ENCODE measurements at places on chromosomes 7 and 10.

GRCh38 chr10:60041489-60042133 lies 135.3 kb upstream of the CCDC6 start:
- no peak for DNase-seq

DNA sequence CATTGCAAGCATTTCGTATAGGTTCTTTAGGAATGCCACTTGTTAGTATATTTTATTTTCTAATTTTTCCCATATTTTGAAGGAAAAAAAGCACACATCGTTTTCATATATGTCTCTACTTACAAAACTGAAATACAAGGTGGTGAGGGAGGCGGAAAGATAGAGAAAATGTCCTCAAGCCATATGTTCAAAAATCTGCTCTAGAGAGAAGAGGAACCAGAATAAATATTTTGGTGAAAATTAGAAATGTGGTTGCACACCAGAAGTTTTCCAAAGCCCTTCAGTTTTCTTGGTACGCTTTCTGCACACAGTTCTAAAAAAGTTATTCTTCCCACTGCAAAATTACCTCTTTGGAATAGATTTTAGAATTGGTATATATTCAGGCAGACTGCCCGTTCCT lies 107.4 kb upstream of the RHOBTB1 start:
- no peak for DNase-seq

- no peak for DNase-seq
Measured at GRCh38 chr7:98464558-98464940, 63.7 kb upstream of the BAIAP2L1 start.

DNA sequence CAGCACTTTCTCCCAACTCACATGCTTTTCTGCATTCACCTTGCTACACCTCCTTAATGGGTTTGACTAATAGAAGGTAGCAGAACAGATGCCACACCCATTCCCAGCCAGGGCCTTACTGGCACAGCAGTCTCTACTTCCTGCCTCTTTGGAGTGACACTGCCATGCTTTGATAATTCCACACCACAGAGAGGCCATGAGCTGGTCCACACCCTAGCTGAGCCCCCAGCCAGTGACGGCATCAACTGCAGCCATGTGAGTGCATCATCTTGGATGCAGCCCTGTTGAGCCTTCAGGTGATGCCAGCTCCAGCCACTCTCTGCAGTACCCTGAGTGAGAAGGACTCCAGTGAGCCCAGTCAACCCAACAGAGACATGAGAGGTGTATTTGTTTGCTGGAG lies 27.5 kb upstream of the EZH2 start:
- no peak for DNase-seq

- no peak for DNase-seq
Measured at GRCh38 chr10:71753091-71753959, 20.0 kb downstream of the VSIR start.

GRCh38 chr10:112981553-112981952 lies 31.5 kb downstream of the TCF7L2 start:
- DNase-seq, result no peak

GRCh38 chr10:126928274-126928673 lies 23.0 kb downstream of the DOCK1 start:
- DNase-seq, result no peak

- no peak for DNase-seq
Measured at GRCh38 chr10:92993699-92994272, 66.8 kb upstream of the CYP26C1 start.

DNA sequence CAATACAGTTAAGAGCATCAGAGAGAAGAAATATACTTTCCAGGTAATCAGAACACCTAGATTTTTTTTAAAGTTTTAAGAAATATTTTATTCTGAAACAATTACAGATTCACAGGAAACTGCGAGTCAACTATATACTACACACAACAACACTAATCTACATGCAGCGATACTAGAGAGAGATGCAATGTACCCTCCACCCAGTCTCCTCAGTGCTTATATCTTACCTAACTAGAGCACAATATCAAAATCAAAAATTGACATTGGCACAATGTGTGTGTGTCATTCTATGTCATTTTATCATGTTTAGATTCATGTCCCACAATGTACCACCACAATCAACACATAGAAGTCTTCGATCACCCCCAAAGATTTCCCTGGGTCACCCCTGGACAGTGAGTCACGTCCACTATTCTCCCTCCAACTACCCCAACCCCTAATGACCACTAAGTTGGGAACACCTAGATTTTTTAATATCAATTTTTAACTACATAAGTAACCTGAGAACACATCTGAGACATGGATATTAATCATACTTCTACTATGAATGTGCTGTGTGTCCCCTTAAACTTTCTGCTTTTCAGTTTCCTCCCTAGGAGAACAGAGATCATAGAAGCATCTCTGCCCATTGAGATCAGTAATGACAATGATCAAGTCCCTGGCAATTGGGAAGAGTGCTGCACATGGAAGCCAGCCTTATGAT lies 86.5 kb downstream of the GSAP start:
- DNase-seq, result no peak

- DNase-seq, result no peak
Measured at GRCh38 chr10:29496341-29497162, 138.2 kb downstream of the SVIL start.

DNA sequence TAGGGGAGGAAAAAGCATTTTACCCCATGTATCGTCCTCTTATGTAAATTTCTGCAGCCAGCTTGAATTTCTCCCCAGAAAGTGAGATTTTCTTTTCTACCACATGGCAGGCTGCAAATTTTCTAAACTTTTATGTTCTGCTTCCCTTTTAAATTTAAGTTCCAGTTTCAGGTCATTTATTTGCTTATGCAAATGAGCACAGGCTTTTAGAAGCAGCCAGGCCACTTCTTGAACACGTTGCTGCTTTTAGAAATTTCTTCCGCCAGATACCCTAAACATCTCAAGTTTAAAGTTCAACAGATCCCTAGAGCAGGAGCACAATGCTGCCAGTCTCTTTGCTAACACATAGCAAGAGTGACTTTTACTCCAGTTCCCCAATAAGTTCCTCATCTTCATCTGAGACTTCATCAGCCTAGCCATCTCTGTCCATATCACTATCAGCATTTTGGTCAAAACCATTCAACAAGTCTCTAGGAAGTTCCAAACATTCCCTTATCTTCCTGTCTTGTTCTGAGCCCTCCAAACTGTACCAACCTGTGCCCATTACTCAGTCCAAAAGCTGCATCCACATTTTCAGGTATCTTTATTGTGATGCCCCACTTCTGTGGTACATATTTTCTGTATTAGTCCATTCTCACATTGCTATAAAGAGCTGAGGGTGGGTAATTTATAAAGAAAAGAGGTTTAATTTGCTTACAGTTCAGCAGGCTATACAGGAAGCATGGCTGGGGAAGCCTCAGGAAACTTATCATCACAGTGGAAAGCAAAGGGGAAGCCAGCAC lies 16.3 kb downstream of the EZH2 start:
- DNase-seq, result no peak

GRCh38 chr10:114245121-114245791 lies 6.2 kb downstream of the VWA2 start:
- DNase-seq, result no peak

GRCh38 chr7:30846378-30846777 lies 65.3 kb upstream of the AQP1 start:
- no peak for DNase-seq

GRCh38 chr10:70906031-70906783 lies 17.8 kb upstream of the PCBD1 start:
- DNase-seq, result no peak

DNA sequence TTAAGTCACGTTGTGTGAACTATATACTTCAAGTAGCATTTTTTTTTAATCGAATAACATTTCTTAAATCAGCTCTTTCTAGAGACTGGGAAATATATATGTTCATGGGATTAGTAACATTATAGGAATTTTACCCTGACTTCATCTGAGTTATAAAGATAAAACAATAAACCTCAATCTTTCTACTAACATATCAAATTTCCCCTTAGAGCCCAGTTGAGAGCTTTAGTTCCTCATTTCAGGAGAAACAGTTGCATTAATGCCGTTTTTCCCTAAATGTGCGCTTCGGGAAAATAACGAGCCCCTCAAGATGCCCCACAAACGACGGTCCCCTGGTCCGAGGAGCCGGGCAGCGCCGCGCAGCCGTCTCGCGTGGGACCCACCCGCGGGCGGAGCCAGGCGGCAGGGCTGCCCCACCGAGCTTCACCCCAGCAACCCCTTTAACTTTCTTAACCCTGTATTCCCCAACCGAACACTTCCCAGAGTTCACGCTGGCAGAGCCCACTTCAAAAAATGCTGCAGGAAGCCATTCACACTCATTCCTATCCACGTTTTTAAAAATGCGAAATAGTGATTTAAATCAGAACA lies 152.5 kb upstream of the YAE1 start:
- DNase-seq, result no peak

DNA sequence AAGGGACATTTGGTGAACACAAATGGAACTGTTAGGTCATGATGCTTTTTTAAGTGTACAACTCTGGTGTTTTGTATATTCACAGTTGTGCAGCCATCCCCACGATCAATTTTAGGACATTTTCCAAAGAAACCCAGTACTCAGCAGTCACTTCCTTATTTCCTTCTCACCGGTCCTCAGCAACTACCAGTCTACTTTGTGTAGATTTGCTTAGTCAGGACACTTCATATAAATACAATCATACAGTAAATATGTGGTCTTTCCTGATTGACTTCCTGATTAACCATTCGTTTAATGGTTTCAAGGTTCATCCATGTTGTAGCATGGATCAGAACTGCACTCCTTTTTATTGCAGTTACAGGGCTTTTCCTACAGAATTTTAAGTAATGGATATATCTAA lies 14.4 kb downstream of the SGPL1 start:
- no peak for DNase-seq

Measured in HS-27A (cell line).